NCI-H2171 (cell line): ENCODE measurements at places on chromosomes 5 and 9.

- DNase-seq, result no peak
Observed at GRCh38 chr9:13360188-13360587, 80.7 kb upstream of the MPDZ start.

GRCh38 chr5:158465086-158465972 lies 606.4 kb upstream of the CLINT1 start:
- no peak for DNase-seq

DNA sequence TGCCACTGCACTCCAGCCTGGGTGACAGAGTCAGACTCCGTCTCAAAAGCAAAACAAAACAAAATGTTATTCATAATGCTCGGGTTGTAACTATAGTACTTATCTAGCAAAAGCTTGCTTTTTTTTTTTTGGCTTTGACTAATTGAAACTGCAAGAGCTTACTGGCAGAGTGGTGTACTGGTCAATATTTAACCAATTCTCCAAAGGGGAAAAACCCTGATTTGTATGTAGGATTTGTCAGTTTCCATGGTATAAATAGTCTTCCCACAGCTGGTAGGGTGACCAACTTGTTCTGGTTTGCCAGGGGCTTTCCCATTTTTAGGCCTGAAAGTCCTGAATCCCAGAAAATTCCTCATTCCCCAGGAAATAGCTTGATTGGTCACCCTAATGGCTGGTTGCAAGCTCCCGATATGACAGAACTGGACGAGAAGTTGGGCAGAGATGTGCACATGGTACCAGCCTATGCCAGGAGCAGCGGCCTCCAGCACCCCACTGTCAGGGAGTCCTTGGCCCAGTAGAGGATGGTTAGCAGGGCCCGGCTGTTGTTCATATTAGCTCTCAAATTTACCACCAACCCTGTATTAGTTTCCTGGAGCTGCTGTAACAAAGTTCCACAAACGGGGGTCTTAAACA lies 58.0 kb downstream of the FXN start:
- DNase-seq, result no peak

- no peak for DNase-seq
Observed at GRCh38 chr5:14213813-14214585, 70.9 kb downstream of the TRIO start.

DNA sequence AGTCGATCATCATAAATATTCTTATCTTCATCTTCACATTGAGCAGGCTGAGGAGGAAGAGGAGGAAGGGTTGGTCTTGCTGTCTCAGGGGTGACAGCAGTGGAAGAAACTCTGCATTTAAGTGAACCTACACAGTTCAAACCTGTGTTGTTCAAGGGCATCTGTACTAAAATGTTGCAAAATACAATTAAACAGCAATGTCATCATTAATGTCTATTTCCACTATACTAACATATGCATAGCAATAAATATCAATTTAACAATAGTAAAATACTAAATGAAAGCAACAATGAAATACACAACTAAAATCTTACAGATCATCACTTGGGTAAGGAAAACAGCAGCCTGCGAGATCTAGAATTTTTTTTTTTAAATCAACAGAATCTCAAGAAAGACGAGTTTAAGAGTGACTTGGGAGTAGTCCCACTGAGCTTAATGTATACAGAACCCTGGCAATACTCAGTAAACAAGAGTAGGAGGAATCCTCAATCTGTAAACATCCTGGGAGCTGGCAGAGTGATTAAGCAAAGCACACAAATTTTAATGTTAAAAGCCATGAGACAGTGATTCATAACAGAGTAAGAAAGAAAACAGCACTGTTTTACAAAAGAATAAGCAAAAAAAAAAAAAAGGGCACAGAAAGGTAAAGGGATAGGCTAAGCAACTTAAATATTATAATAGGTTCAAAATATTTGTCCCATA lies 10.0 kb downstream of the HOMER1 start:
- DNase-seq, result no peak

GRCh38 chr5:146521403-146522106 lies 5.6 kb upstream of the GPR151 start:
- DNase-seq, result no peak

- DNase-seq, result no peak
Observed at GRCh38 chr9:98523231-98523901, 185.4 kb downstream of the GABBR2 start.

- DNase-seq, result no peak
Observed at GRCh38 chr9:5872511-5872910, 18.2 kb upstream of the MLANA start.

DNA sequence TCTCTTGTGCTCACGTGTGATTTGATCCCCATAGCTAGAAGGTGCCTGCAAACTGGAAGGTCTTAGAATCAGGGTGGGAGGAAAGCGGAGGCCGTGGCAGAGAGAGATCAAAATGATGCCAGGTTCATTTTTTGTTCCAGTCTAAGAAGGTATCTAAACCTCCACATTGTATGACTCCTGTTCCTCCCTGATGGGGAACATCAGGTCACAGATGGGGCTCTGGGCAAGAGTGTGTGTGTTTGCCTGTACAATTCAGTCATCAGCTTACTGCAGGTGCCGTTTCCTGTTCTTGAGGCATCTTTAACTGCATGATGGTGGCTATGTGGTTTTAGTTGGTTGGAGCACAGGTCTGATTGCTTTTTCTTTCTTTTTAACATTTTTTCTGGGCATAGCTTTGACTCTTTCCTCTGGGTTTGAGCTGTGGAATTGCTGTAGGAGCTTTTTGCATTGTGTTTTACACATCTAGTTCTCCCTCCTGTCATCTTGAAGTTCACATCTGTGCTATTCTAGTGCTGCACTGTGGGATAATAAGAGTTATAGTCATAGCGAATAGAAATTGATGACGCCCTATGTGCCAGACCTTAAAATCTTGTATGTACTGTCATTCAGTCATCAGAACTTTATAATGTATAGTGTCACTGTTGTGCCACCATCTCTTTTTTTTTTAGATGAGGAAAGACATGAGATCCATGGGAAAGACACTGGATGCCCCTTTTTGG lies 30.8 kb downstream of the ARHGAP26 start:
- no peak for DNase-seq

- no peak for DNase-seq
Observed at GRCh38 chr5:63220244-63220643, 641.6 kb downstream of the LRRC70 start.

DNA sequence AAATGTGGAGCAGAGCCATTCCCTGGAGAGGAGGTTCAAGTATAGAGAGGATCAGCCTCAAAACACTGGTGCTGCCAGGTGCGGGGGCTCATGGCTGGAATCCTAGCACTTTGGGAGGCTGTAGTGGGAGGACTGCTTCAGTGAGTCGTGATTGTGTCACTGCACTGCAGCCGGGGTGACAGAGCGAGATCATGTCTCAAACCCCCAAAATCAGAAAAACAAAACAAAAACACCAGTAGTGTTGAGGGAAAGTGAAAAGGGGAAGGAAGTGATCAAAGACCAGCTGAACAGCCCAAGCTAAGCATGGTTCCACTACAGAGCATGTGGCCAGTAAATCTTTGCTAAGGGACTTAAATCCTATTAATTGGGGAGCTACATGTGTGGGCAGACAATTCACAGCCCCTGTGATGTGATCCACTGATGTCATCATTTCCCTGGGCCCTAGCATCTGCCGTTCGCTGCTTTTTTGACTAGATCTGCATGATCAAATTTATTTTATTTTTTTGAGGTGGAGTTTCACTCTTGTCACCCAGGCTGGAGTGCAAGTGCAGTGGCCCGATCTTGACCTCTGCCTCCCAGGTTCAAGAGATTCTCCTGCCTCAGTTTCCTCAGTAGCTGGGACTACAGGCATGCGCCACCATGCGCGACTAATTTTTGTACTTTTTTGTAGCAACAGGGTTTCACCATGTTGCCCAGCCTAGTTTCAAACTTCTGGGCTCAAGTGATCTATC lies 2.7 kb upstream of the PCBD2 start:
- no peak for DNase-seq

GRCh38 chr9:135166565-135166964 lies 79.1 kb downstream of the OLFM1 start:
- DNase-seq, result no peak

DNA sequence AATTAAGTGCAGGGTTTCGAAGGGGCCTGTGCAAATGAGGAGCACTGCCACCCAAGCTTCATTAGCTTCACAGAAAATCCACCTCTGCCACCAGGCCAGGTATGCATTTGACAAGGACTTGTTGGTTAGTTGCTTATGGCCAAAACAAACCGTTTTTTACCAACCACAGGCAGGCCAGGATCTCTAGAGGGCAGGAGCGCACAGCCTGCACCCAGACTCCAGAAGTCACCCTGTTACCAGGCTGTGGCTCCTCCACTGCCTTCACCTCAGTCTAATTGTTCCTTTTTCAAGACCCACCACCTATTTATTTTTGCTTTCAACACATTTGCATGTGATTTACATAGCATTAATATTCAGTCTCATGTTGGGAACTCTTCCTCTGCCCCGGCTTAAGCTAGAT lies 78.3 kb upstream of the HSPA9 start:
- DNase-seq, result no peak

DNA sequence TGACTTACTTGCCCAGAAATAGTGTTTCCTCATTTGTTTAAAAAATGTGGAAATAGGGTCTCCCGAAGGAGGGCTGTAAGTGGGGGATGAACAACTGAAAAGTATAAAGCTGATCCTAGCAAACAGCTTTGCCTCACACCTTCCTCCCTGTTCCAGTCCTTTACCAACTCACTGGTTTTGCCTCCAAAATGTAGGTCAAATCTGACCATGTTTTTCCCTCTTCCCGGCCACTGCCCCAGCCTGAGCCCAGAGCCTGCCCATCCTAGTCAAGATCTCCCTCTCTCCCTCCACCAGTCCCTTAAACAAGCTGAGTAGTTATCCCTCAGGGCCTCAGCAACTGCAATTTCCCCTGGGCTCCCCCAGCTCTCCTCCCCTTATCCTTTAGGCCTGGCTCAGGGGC lies 82.4 kb upstream of the FBXW11 start:
- DNase-seq, result no peak

DNA sequence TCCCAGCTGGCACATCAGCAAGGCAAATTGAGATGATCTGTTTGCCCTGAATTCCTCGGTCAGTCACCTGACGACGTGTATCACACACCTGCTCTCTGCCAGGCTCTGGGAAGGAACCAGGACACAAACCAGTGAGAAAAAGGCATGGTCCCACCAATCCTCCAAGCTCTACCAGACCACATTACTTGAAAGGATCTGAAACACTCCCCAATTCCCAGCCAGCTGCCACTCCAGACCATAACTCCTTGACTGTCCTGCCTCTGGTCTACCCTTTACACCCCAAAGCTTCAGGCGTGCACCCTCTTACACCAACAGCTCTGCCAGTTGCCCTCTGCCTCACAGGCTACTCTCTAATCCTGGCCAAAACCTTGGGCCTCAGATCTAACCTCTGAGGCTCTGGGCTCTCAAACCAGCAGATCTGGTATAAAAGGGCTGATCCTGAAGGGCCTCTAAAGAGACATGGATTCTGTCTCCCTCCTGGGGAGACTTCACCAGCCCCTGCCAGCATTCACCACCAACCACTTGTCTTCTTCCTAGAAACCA lies 6.8 kb downstream of the MGAT1 start:
- DNase-seq, result no peak
